Caco-2 (cell line): ENCODE measurements at places on chromosomes 4 and X.

GRCh38 chr4:156146571-156146970 lies 192.9 kb upstream of the CTSO start:
- DNase-seq: no peak

DNA sequence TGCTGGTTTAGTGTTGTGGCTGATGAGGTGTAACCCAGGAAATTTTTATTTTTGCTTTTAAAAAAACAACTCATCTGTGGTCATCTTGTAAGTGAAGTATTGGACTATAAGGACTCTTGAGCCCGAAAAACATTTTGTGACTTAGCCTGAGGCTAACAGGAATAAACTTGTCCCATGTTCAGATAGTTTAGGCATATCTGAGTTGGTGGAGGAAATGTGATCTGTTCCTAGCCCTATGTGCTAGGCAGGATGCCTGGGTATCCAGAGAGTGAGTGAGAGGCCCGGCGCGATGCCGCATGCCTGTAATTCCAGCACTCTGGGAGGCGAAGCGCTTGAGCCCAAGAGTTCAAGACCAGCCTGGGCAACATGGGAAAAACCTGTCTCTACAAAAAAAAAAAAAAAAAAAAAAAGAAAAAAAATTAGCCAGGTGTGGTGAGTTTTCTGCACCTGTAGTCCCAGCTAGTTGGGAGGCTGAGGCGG lies 3.7 kb downstream of the SMS start:
- DNase-seq: no peak

- DNase-seq: no peak
Measured at GRCh38 chrX:21610168-21610567, 48.0 kb downstream of the KLHL34 start.

DNA sequence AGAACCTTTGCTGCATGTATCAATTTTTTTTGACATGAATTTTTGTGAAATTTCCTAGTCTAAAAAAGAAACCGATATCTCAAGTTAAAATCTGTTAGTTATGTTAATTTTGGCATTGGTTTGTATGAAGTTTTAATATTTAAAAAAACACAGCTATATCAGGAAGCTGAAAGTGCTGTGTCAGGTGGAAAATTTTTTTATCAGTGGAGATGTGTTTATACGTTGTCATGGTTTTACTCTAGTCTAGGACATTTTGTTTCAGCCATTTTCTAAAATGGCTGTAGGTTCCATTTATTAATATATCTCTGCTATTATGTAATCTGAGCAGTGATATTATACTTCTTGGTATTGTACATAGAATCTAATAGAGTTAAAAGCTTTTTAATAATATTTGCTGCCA lies 34.2 kb downstream of the OCRL start:
- no peak for DNase-seq

- no peak for DNase-seq
Measured at GRCh38 chr4:139319571-139319970, 17.3 kb upstream of the NDUFC1 start.

- no peak for DNase-seq
Measured at GRCh38 chr4:5133933-5134594, 82.8 kb downstream of the STK32B start.

DNA sequence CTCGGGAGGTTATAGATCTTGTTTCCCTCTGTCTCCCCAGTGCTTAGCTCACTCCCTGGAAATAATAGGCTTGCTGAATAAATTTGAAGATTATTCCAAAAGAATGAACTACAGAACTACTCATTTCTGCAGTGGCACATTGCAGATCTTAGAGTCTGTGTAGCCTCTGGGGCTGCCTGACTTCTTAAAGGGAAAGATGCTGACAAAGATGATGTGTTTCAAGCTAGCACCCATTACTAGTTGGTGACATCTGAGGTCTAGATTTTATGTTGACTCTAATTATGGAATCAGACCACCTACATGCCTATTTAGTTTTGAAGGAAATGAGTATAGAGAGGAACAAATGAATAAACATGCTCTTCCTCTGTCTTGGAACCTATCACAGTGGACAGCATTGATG lies 123.7 kb upstream of the KCNIP4 start:
- DNase-seq: no peak

- no peak for DNase-seq
Measured at GRCh38 chr4:26171941-26172340, 148.9 kb upstream of the RBPJ start.

DNA sequence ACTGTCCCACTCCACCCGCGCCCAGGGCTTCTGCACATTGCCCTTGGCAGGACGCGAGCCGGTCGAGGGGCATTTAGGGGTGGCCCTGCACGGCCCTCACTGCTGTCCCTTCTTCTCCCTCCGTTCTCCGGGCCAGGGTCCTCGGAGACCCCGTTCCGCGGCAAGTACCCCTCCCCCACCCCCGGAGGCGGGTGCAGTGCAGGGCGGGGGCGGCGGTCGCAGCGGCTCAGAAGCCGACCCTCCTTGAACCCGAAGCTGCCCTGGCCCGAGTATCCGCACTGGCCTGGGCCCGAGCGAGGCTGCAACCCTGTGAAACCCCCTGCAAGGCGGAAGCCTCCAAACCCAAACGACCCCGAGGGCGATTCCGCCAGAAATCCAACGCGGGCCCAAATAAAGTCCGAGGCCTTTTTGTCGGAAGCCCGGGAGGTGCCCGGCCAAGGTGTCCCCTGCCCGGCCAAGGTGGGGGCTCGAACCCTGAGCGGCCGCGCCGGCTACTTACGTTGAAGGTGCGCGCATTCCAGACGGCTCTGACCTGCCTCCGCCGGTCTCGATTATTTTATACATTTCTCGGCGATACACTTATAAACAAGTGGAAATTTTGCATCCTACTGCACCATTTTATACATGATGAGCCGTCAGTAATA lies 53.1 kb upstream of the TMEM33 start:
- no peak for DNase-seq

GRCh38 chr4:110087070-110087708 lies 111.2 kb downstream of the ELOVL6 start:
- DNase-seq: no peak

- DNase-seq: no peak
Measured at GRCh38 chr4:147964266-147964880, 232.5 kb downstream of the ARHGAP10 start.

- DNase-seq: peak; percentile 49
Measured at GRCh38 chrX:107324493-107325310, 118.3 kb downstream of the DNAAF6 start.

- no peak for DNase-seq
Measured at GRCh38 chrX:147960722-147961121, 20.4 kb upstream of the FMR1NB start.

GRCh38 chr4:38166082-38166481 lies 205.9 kb downstream of the PTTG2 start:
- peak; percentile 15 for DNase-seq

- no peak for DNase-seq
Measured at GRCh38 chr4:137310593-137311490, 221.5 kb downstream of the PCDH18 start.

GRCh38 chr4:162409048-162409447 lies 245.2 kb upstream of the FSTL5 start:
- no peak for DNase-seq

GRCh38 chr4:128454881-128455280 lies 167.3 kb upstream of the PGRMC2 start:
- no peak for DNase-seq

- DNase-seq: no peak
Measured at GRCh38 chrX:105260291-105261043, 40.0 kb upstream of the TEX13A start.

- DNase-seq: no peak
Measured at GRCh38 chrX:153641627-153642026, 5.4 kb upstream of the DUSP9 start.

DNA sequence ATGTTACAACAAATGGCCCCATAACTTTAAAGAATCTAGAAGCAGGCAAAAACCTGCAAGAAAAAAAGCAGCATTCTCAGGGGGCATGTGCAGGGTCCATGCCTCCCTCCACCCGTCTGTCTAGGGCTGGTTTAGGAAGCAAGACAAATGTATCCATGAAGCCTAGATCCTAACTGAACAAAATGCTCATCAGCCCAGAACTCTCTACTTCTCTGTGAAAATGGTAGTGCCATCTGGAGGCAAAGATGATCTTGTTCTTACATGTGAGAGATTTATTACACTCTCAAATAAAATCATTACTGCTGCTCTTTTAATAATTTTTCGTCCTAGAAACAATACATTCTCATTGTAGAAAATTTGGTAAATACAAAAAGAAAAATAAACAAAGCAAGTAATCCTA lies 26.7 kb downstream of the NR3C2 start:
- DNase-seq: no peak
